ENCODE measurements at places on chromosomes 5 and 9.

GRCh38 chr5:38845526-38846378, at the start of gene OSMR:
Gene OSMR (plus strand): TSS chr5:38846012. CDS start chr5:38869045, 23,033 bp downstream.
- DNase-seq, result peak; percentile 95

DNA sequence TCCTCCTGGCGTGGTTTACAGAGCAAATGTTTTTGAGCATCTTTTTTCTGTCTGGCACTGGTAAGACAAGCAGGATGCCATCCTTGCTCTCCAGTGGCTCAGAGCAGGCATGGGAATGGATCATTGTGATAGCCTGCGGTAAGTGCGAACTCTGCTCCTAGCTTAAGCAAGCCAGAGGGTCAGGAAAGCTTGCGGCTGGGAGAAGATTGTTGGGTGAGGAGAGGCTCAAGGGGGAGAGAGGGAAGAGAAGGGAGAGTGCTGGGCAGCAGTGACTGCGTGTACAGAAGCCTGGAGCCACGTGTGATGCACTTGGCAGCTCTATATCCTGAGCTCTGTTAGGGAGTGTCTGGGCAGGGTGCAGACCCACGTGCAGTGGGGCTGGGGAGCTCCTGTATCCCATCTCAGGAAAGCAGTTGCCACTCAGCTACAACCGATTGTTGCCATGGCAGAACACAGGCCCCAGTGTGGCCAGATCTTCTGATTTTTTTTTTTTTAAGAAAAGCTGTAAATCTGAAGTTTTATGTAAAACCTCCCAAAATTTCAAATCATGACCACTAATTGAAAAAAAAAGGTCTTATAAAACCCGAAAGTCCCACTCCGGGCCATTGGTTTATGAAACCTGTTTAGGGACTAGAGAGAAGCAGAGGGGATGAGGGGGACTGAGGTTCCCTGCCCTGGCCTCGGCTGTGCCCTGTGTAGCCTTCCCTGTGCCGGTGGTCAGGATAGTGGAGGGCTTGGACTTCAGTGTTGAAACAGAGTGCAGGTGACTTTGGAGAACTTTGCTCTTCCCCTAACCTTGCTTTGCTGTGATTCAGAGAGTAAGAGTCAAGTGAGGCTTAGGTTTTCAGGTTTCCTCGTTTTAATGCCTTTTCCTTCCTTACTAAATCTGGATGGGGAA, 67.3 kb downstream of the ZNF618 start:
- DNase-seq, result no peak

- no peak for DNase-seq
These were observed 85.1 kb upstream of the IL12B start for GRCh38 chr5:159415301-159415937.

- DNase-seq, result no peak
These were observed 274.4 kb downstream of the MARCHF11 start for GRCh38 chr5:15904899-15905830.

DNA sequence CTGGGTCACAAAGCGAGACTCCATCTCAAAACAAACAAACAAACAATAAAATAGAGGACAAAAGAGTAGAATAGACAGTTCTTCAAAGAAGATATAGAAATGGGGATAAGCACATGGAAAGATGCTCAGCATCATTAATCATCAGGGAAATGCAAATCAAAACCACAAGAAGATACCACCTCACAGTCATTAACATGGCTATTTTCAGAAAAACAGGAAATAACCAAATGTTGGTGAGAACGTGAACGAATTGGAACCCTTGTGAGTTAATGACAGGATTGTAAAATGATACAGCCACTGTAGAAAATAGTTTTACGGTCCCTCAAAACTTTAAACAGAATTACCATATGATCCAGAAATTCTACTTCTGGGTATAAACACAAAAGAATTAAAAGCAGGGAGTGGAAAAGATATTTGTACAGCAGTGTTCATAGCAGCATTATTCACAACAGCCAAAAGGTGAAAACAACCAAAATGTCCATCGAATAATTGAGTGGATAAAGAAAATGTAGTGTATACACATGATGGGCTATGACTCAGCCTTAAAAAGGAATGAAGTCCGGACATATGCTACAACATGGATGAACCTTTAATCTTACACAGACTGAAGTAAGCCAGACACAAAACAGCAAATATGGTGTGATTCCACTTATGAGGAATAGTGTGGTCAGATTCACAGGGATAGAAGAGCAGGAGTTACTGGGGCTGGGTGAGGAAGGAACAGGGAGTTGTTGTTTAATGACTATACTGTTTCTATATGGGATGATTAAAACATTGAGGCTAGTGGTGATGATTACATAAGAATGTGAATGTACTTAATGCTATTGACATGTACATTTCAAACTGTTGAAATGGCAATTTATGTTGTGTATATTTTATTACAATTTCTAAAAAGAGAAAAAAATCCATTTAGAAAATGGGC, 19.7 kb downstream of the OR2V2 start:
- no peak for DNase-seq

- DNase-seq, result no peak
These were observed 126.9 kb downstream of the PALM2AKAP2 start for GRCh38 chr9:109906766-109907382.

- no peak for DNase-seq
These were observed 482.1 kb downstream of the SEMA5A start for GRCh38 chr5:9063615-9064245.

- DNase-seq, result peak; percentile 35
These were observed 85.2 kb upstream of the TNC start for GRCh38 chr9:115202960-115203751.

- DNase-seq, result no peak
These were observed 225.6 kb downstream of the SPOCK1 start for GRCh38 chr5:137273511-137273910.

- no peak for DNase-seq
These were observed 214.7 kb upstream of the NR4A3 start for GRCh38 chr9:99606957-99607356.

DNA sequence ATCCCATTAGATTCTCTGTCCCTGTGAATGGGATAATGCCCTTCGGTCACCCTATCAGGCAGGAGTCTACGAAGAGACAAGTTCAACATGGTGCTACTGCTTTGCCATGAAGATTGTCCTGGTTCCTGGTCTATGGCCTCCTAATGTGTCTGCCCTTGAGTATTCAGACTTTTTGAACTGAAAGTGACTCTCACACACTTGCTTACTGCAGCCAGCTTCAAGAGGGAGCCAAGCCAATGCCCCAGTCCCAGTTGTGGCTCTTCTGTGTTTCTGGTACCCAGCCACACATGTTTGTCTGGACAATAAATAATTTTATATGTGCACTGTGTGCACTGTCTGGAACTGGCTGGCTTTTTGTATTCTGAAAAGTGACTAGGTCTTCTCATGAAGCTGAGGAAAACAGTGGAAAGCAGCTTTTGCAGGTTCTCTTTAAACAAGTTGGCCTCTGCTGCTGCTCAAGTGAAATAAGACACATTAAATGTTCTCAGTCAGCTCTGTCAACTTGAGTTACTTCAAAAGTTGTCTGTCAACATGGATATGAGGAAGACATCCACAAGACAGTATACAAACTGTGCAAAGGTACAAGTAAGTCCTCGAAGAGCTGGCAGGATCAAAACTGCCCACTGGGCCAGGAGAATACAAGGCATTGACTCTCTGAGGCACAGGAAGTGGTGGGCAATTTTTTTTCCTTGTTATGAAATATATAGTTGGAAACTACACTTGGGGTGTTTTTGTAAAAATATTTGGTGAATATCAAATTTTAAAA, 60.0 kb downstream of the ZNF608 start:
- no peak for DNase-seq

DNA sequence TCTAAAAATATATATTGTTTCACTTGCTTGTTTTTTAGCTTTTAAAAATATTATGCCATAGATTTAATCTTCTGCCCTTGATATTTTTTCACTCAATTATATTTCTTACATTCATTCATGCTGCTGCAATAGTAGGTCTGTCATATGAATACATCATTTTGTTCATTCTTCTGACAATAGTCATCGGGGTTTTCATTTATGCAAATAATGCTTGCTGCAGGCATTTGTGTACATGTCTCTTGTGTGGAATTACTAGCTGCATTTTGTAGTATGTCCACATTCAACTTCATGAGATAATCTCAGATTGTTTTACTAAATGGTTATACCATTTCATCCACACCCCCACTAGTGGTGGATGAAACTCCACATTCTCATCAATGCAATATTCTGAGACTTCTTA, 5.3 kb upstream of the PLPP1 start:
- no peak for DNase-seq

GRCh38 chr9:128341435-128341849, 1.1 kb downstream of the SLC27A4 start:
- DNase-seq, result peak; percentile 26

GRCh38 chr5:32217886-32218396, 43.8 kb upstream of the GOLPH3 start:
- DNase-seq, result no peak

- no peak for DNase-seq
These were observed 930.3 kb upstream of the ARRDC3 start for GRCh38 chr5:92313385-92313784.

GRCh38 chr5:148585988-148586387, 68.3 kb downstream of the HTR4 start:
- DNase-seq, result no peak

GRCh38 chr9:135951889-135952663, 9.1 kb downstream of the UBAC1 start:
- DNase-seq, result no peak

GRCh38 chr5:44011518-44011917, 377.7 kb downstream of the FGF10 start:
- no peak for DNase-seq

DNA sequence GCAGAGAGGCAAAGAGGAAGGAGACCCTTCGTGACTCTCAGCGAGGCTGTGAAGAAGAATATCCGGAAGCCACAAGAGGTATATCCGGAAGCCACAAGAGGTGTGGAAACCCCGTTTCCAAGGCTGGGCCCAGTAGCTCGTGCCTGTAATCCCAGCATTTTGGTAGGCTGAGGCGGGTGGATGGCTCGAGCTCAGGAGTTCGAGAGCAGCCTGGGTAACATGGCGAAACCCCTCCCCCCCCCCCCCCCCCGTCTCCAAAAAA, 612 bp upstream of the BBLN start:
- no peak for DNase-seq

- no peak for DNase-seq
These were observed 2.0 kb downstream of the SNCAIP start for GRCh38 chr5:122314036-122314435.

GRCh38 chr9:133986774-133987445, 5.2 kb downstream of the VAV2 start:
- DNase-seq, result no peak

GRCh38 chr9:121059998-121060636, 10.0 kb upstream of the C5 start:
- DNase-seq, result peak; percentile 51

DNA sequence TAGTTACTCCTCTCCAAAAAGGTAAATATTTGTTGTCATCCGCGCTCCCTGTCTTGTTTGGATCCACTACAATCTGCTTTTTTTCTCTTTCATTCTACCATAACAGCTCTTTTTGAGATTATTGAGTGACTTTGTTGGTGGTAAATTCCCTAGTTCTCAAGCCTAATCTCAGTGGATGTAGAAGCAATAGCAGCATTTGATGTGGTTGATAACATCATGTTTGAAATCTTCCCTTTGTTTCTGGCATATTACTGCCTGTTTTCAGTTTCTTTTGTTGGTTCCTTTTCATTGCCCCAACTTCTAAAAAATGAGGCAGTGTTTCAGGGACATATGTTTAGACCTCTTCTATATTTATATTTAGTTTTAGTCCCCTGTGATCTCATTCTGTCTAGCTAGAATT, 8.9 kb downstream of the CDC42SE2 start:
- no peak for DNase-seq

DNA sequence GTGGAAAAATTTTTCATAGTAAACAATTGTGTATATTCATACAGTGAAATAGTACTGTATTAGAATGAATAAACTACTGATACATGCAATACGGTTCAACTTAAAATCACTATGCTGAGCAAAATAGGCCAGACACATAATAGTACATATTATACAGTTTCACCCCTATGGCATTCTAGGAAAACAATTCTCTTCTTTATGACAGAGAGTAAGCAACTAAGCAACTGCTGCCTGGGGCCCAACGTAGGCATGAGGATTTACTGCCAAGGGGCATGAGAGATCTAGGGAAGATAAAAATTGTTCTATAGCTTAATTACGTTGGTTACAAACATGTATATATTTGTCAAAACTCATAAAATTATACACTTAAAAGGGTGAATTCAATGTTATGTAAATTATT, 180.2 kb downstream of the DRD1 start:
- no peak for DNase-seq

DNA sequence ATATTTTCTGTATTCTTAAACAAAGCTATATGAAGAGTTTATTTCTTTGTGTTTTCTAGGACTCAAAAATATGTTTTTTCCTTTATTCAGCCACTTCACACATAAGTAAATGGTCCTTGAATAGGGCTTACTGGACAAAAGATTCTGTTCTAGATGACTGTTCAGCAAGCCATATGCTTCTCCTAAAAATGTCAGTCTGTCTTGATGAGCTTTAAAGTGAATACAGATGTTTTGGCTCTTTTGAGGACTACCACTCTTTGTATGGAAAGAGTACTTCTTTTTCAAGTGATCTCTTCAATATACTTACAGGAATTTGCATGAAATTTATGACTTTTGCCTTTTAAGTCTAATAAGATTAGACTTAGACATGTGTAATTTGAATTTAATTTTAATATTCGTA, 8.4 kb downstream of the NDUFS4 start:
- no peak for DNase-seq

GRCh38 chr5:78953092-78953800, 31.9 kb downstream of the ARSB start:
- DNase-seq, result no peak

- DNase-seq, result no peak
These were observed 909.3 kb upstream of the CDH10 start for GRCh38 chr5:25554077-25554476.

- DNase-seq, result no peak
These were observed 17.8 kb downstream of the SLC38A9 start for GRCh38 chr5:55694152-55694830.

- no peak for DNase-seq
These were observed 2.8 kb upstream of the GPR150 start for GRCh38 chr5:95617057-95617456.

- DNase-seq, result no peak
These were observed 43.7 kb upstream of the ANGPTL2 start for GRCh38 chr9:127166111-127166510.

GRCh38 chr9:91421128-91421765, 2.4 kb downstream of the NFIL3 start:
- DNase-seq, result no peak

DNA sequence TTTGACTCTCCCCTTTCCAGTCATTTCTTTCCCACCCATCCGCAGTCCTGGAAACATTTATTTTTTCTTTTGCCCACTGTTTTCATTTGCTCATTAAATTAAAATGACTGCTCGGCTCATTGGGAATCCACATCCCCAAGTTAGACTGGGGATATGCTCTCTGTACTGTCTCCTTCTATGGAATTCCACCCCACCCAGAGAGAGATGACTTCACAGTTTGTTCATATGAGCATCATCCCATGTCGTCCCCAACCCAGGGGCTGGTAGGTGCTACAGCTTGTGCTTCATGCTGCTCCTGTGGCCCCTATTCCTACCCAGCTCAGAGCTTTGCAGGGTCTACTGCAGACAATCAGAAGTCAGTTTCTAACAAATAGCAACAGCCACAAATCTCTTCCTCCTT, 16.5 kb upstream of the RARS1 start:
- no peak for DNase-seq
